Cerebellar nuclear complex (tissue), 1 donor: ENCODE measurements at places on chromosomes 12 and 14.

GRCh38 chr14:89165189-89166181 lies 251.5 kb downstream of the FOXN3 start:
- DNase-seq, result no peak

DNA sequence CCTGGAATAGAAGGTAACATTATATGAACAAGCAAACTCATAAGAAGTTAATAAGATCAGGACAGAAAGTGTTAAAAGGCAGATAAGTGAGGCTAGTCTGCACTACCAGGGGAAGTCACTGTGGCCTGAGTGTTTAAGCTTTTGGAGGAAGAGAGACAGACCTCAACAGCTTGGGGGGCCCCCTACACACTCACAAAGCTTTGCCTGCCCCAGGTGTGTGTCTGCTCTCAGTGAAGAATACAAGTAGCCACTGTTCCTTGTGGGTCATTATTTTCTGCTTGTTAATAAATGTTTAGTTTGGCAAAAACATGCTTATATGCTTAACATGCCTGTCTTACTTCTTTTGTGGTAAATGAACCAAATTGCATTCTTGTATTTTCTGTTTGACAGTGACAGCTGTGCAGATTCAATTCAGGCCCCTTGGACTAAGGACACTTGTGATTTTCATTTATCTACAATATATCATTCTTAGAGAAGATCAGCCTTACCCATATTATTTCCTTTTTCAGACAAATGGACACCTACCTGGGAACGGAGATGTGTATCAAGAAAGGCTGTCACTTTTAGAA lies 50.7 kb upstream of the C12orf71 start:
- DNase-seq, result no peak

DNA sequence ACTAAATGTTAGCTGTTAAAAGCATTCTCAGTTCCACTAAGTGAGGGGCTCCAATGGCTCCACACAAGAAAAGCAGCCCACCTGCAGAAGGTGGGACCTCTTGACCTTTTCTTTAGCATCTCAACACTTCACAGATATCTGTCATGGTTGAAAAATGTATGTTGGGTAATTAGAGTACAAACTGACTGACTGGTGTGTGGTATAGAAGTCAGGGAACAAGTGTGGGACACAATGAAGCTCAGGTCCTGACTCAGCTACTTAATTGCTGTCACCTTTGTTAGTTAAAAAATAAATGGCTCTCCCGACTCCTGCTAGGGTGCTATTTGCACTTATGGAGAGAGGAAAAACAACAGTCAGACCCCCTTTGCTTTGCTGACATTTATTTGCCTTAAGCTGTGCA lies 299.0 kb downstream of the TTC6 start:
- DNase-seq, result no peak

DNA sequence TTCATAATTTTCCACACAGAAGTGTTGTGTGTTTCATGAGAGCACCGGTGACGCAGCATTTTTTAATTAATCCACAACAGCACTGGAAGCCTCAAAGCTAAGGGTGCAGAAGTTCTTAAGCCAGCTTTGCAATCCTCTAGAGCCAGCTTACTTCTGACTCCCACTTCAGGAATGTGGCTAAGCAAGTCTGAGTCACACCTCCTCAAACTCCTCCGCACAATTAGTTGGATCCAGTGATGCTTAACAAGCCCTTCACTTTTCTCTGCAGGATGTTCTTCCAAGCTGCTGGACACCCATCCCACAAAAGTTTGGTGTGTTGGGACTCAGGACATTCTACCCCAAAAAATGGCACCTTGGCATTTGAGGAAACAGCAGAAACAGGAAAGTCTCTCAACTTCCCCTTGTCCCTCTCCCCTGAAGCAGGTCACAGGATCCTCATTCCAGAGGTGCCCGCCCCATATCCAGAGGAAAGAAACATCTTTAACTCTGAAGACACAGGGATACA lies 210.0 kb downstream of the PPM1H start:
- DNase-seq, result no peak

- no peak for DNase-seq
Measured at GRCh38 chr14:99809360-99809759, 16.1 kb downstream of the EML1 start.
